Amniotic stem cell (primary cell): ENCODE measurements at places on chromosomes 5 and 9.

DNA sequence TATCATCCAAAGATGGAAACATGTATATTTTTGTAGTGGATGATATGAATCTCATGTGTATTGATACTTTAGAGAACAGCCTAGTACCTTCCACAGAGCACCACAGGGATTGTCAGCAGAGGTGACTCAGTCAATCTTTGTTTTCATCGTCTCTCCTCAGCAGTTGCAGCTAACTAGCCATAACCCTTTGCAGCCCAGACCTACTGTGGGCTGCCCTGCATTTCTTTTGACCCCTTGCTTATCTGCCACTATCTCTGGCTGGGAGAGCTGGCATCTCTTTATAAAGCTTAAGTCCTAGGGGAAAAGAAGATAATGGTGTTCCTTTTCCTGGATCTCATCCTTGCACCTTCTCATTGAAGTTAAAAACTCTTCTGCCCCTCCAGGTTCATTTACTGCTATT lies 28.7 kb downstream of the HMGCR start:
- DNase-seq, result no peak

GRCh38 chr5:14109771-14110170 lies 33.4 kb upstream of the TRIO start:
- DNase-seq, result no peak

- no peak for DNase-seq
These were observed 4.0 kb downstream of the IL7R start for GRCh38 chr5:35860686-35861085.

DNA sequence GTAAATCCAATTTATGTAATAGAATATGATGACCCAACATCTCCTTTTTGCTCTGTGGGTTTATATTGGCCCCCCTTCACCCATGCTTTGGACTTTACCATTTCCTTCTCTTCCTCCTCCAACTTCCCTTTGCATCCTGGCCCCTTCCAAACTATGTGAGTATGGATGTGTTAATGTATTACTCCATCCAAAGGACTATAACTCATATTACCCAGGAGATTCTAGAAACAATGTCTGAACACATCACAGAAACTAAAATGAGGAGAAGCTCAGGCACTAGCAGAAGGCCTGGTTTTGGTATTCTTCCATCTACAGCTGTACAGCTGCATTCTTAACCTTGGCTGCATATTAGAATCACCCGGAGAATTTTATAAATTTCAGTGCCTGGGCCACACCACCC lies 110.7 kb downstream of the PDE4D start:
- DNase-seq, result no peak

GRCh38 chr5:135723491-135723890 lies 111.0 kb upstream of the SLC25A48 start:
- DNase-seq, result no peak

- DNase-seq, result no peak
These were observed 547.3 kb downstream of the DTWD2 start for GRCh38 chr5:118441034-118441433.

- peak; percentile 65 for DNase-seq
These were observed 2.3 kb upstream of the SLC4A9 start for GRCh38 chr5:140357726-140358093.
